ENCODE measurements at places on chromosomes 11 and 22. TPM values are rescaled to one million over a fixed set of nuclear protein-coding genes. Genes with fewer than 3 reads are reported as not detected.

The TMEM191C gene
- 0.67 TPM for total RNA-seq

The PDE2A gene
- total RNA-seq: 0.15 TPM

The MGAT3 gene
- not detected for total RNA-seq

The TMEM86A gene
- 5.8 TPM for total RNA-seq

The FBLN1 gene
- total RNA-seq: 19.6 TPM

The PTPN5 gene
- not detected for total RNA-seq

The SLC22A9 gene
- not detected for total RNA-seq

The GLYAT gene
- not detected for total RNA-seq

The LGR4 gene
- total RNA-seq: 44.2 TPM

The KLHL22 gene
- 12.2 TPM for total RNA-seq

The OR2AT4 gene
- total RNA-seq: not detected

The TCN1 gene
- total RNA-seq: not detected

The SLC7A4 gene
- total RNA-seq: not detected

The SYT12 gene
- 0.06 TPM for total RNA-seq

The CBLIF gene
- not detected for total RNA-seq

The TUBA8 gene
- 0.89 TPM for total RNA-seq

The GSC2 gene
- not detected for total RNA-seq

The ARHGAP20 gene
- total RNA-seq: not detected

The NCAM1 gene
- total RNA-seq: 76.7 TPM

The RFPL1 gene
- total RNA-seq: not detected

The SVIP gene
- total RNA-seq: 20.2 TPM

The SCN4B gene
- not detected for total RNA-seq

Measured in SJCRH30 (cell line).